ENCODE measurements at places on chromosomes 2 and 18.

DNA sequence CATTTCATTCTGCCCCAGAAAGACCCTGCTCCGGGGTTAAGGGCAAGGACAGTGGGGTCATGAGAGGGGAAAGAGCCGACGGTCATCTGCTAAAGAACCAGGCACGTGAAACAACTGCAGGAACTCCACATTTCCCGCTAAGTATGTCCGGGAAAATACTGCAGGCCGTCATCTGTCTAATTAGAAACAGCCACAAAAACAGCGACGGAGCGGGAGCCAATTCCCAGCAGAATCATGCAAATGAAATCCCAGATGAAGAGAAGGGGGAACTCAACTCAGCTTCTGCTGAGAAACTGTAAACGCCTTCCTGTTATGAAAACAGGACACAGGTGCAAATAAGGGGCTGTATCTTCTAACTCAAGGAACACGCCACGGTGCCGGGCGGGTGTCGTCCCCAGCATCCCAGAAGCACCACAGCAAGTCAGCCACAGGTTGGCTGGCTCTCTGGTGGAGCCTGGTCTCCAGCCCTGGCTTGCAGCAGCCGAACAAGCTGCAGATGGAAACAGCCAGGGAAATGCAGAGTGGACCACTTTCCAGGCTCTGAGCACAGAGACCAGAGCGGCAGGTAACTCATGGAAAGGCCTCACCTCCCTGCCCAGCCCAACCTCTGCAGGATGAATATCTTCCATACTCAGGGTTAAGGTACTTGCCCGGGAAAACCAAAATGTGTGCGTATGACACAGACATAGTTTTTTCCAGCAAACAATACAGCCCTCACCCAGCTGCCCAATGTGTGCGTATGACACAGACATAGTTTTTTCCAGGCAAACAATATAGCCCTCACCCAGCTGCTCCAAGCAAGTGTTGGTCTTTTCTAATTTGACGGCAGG, 28.9 kb downstream of the PXDN start:
- DNase-seq = peak; percentile 31

- no peak for DNase-seq
Observed at GRCh38 chr2:102111823-102112222, 30.7 kb upstream of the IL1R1 start.

- peak; percentile 67 for DNase-seq
Observed at GRCh38 chr2:26330114-26330549, 15.8 kb upstream of the SELENOI start.

DNA sequence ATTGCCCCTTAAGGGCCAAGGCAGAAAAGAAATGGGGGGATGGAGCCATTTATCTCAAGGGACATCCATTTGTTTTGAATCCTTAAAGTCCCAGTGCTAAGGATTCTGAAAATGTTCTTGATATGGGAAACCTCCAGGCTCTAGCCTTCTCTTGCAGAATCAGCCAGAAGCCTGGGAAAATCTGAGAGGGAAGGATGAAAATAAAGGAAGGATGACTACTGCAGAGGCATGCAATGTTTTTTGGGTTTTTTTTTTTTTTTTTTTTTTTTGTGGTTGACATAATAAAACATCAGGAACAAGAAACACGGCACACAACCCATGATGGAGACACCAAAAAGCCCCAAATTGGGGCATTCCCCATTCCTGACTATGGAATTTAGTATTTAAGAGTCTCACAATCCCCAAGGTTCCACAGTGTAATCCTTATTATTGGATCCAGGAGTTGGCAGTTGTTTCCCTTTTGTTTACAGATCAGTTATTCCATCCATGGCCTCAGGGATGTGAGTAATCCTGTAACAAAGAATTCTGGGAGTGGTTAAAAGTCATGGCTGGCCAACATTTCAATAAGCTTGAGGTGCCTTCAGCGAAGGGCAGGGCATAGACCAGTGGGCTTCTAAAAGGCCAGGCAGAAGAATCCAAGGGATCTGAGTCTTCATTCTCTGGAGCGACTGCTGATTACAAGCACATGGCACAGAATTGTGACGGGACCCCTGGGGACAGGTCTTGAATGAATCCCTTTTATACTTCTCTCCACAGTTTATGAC, 337.5 kb downstream of the GULP1 start:
- peak; percentile 27 for DNase-seq

GRCh38 chr2:217008794-217009193, 148.9 kb upstream of the TNP1 start:
- no peak for DNase-seq

- no peak for DNase-seq
Observed at GRCh38 chr18:31273812-31274527, 44.0 kb upstream of the DSG1 start.

- DNase-seq = no peak
Observed at GRCh38 chr2:88852753-88853402, 161.4 kb downstream of the RPIA start.

- no peak for DNase-seq
Observed at GRCh38 chr2:20645301-20645701, 5.6 kb downstream of the HS1BP3 start.

GRCh38 chr18:72444798-72445155, 99.4 kb downstream of the CBLN2 start:
- DNase-seq = peak; percentile 41

GRCh38 chr2:30641765-30642345, 165.4 kb downstream of the CAPN13 start:
- DNase-seq = no peak

DNA sequence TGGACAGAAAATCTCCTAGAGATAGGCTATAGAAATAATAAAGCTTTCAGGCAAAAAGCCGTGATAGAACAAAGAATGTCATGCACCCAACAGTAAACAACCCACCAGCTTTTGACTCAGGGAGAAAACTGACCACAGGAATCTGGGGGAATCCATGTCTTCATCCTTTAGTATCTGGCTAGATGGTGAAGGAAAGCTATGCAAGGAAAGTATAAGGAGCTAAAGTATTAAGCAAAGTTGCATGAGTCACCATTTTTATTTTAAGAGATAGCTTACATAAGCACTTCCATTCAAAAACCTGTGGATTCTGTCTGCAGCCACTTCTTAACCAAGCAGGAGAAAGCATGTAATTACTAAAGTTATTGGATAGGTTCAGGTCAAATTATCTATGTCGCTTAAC, 363.8 kb downstream of the LRP1B start:
- DNase-seq = no peak

DNA sequence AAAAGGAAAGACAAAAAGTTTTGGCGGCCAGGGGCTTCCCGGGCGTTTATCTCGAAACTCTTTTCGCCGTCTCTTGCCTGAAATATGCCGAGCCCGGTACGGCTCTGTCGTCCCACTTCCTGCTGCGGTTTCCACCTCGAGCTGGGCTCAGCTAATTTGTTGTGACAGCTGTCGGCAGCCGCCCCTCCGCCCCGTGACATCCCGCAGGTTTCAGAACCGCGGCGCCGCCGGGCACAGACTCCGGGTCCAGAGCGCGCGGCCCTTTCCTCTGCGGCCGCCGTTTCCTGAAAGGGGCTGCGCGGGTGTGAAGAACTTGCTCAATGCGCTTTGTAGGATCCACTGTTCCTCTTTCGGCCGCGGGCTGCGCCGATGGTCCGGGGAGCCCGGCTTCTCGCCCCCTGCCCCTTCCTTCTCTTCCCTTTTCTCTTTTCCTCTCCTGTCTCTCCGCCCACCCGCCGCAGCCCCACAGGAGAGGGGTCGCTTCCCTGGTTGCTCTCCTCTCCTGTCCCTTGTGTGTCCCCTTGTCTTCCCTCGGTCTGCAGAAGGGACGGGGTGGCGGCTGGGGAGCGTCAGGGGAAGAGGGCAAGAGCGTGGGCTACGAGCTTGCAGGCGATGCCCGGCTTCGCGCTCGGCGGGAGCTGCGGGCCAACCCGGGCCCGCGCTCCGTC, 648 bp downstream of the ARID5A start:
- peak; percentile 84 for DNase-seq

DNA sequence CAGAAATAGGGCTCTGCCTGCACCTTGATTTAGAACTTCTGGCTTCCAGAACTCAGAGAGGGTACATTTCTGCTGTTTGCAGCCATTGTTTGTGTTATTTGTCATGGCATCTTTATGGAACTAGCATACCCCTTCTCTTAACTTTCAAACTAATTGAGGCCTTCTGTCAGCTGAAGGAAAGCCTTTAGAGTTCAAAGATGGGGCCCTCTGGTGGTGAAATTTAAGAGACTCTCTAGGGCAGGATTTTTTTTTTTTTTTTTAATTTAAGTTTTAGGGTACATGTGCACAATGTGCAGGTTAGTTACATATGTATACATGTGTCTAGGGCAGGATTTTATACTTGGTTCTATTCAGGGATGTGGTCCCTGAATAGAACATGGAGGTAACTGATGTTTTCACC, 260.6 kb upstream of the LINC00305 start:
- DNase-seq = no peak

GRCh38 chr2:2116657-2117056, 214.4 kb downstream of the MYT1L start:
- DNase-seq = no peak

- no peak for DNase-seq
Observed at GRCh38 chr2:208042450-208042849, 17.1 kb upstream of the PLEKHM3 start.

GRCh38 chr2:206452750-206453149, 9.4 kb downstream of the ADAM23 start:
- DNase-seq = no peak

DNA sequence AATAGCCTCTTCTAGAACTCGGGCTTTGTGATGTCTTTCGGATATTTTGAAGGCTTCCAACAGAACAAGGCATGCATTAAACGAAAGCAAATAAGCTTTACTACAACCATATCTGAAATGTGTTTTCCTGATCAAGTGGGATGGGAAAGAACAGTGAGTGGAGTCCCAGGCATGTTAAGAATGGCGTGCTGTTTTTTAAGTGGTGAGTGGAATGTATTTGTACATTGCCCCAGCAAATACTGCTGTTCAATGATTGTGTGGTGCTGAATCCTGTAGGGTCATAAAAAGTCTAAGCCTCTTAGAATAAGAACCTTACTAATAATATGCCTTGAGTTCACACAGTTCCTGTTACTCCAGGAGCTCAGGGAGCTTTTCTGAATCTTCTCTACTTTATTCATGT, 52.5 kb downstream of the POMC start:
- no peak for DNase-seq

DNA sequence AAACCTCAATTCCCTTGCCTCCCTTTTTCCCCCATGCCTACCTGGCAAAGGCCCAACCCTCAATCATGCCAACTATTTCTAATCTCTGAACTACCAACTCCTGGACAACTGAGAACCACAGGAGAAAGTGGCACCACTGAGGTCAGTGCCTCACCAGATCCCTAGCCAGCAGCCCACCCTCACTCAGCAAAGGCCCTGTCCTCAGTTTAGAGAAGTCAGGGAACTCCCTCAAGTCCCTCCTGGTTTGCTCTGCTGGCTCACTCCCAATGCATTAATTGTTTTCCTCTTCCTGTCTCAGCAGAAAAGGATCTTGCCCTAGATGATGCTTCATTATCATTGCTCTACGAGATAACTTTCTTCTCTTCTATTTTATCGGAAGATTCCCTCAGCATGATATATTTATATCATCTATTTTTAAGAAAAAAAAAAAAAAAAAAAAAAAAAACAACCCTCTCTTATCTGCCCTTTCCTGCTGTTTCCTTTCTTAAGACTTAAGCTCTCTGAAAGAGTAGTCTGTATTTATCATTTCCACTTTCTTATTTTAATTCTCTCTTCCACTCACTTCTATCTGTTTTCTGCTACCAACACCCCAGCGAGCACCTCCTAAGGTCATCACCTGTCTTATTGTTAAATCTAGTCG, 22.7 kb upstream of the ZBTB14 start:
- no peak for DNase-seq

DNA sequence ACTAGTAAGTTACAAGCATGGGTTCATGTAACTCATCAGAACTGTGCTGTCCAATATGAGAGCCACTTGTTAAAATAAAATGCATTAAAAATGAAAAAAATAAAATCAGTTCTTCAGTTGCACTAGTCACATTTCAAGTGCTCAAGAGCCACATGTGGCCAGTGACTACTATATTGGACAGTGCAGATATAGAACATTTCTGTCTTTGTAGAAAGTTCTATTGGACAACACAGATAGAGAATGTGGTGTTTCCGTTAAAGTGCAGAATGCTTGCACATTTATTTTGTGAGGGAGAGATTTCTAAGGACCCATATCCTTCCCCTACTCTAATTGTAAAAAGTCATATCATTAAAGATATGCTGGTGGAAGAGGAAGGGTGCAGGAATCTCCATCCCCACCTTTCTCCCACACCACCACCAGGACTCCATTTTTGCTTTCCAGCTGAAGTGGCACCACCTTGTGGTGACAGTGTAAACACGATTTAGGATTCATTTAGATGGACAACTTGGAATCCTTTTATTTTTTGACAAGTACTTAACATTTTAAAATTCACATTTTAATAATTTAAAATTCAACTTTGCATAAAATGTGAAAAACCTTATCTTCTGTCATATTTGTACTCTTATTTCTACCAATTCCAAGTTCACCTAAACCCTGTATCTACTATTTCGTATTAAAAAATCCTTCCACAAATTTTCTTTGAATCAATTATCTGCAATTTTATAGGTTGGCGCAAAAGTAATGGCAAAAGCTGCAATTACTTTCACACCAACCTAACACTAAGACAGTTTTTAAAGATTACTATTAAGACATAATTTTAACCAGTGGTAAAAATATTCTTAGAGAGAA, 9.4 kb upstream of the CD302 start:
- DNase-seq = peak; percentile 32

DNA sequence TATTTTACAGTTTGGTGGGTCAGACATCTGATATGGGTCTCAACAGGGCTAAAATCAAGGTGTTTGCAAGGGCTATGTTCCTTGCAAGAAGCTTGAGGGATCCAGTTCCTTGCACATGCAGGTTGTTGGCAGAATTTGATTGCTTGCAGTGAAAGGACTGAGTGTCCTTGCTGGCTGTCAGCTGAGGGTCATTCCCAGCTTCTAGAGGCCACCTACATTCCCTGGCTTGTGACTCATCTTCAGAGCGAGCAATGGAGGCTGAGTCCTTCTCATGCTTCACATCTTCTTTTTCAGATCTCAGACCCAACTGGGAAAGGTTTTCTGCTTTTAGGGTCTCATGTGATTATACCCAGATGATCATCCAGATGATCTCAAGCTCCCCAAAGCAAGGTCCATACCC, 12.4 kb downstream of the MEX3C start:
- DNase-seq = no peak

GRCh38 chr2:190948671-190949070, 65.3 kb downstream of the STAT1 start:
- DNase-seq = no peak

GRCh38 chr2:53729143-53729762, 38.4 kb upstream of the CHAC2 start:
- DNase-seq = no peak

DNA sequence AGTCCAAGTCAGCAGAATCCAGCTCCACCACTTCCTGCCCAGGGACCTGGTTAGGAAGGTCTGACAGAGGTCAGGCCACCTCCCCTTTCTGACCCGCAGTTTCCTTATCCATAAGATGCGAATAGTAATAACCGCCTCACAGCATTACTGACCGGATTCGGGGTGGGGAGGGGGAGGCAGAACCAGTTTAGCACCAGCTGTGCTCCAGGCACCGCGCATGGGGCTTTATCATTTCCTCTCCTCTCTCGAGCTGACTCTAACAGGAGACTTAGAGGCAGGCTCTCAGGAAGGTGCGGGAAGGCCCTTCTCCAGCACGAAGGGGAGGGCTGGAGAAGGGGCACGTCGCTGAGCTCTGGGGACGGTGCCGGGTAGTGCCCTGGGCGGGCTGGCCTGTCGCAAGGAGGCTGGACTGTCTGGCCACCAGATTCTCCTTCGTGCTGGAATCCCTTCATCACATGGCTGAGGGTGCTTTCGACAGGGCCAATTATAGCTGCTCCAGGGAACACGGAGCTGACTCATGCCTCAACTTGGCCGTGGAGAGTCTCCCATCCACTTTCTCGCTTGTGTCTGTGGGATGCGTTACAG, 5.7 kb downstream of the EHD3 start:
- no peak for DNase-seq

- DNase-seq = no peak
Observed at GRCh38 chr2:191296083-191297006, 51.1 kb downstream of the MYO1B start.
